Stomach (tissue), 19 donors: ENCODE measurements at places on chromosomes 16 and 17. TPM values are rescaled to one million over a fixed set of nuclear protein-coding genes. Genes with fewer than 3 reads are reported as not detected.

Gene TRIM16
- total RNA-seq = 23.3 TPM

Gene SCN4A
- not detected for total RNA-seq

Gene CCL23
- not detected for total RNA-seq

Gene OTOP2
- not detected for total RNA-seq

Gene SLC16A5
- 30.3 TPM for total RNA-seq

Gene CA7
- total RNA-seq = not detected

Gene CBX2
- not detected for total RNA-seq

Gene CCDC154
- total RNA-seq = not detected

Gene DRC3
- 1.1 TPM for total RNA-seq

Gene NOTUM
- not detected for total RNA-seq

Gene PIK3R6
- 0.37 TPM for total RNA-seq

Gene EVPLL
- total RNA-seq = not detected

Gene LRRC37A3
- total RNA-seq = 19.6 TPM

Gene ITFG1
- 89.3 TPM for total RNA-seq

Gene SLC38A8
- total RNA-seq = not detected

Gene CD300H
- total RNA-seq = not detected

Gene ABCA9
- total RNA-seq = 38.5 TPM

Gene CDK3
- total RNA-seq = 4.9 TPM

Gene MTSS2
- total RNA-seq = 5.8 TPM

Gene KRT28
- not detected for total RNA-seq

Gene CA5A
- not detected for total RNA-seq

Gene PPP1R27
- total RNA-seq = not detected

Gene CDH5
- total RNA-seq = 26.3 TPM

Gene GPRC5B
- total RNA-seq = 8.8 TPM

Gene C17orf50
- not detected for total RNA-seq

Gene ABCC12
- total RNA-seq = 0.18 TPM

Gene AATK
- 10.9 TPM for total RNA-seq

Gene GP2
- total RNA-seq = 53.3 TPM

Gene RMI2
- 79.9 TPM for total RNA-seq

Gene SLFN14
- not detected for total RNA-seq

Gene EXOC3L1
- total RNA-seq = 1.3 TPM
